WTC11 (cell line): ENCODE measurements at places on chromosomes 4 and X. TPM values are rescaled to one million over a fixed set of nuclear protein-coding genes. Genes with fewer than 3 reads are reported as not detected.
A peak's percentile ranks its signal among the peaks of the same experiment; 100 is the strongest.

CCSER1 gene
- total RNA-seq, result 0.71 to 1.1 TPM (median 0.87 TPM) in 3 replicates

- no peak for DNase-seq
- H3K27ac ChIP-seq, result no peak overlapping the region
- H3K36me3 ChIP-seq, result no peaks in the 10 kb centered on the region
- no peak overlapping the region for H3K4me3 ChIP-seq
- H3K4me1 ChIP-seq, result 0 out of 2 replicates have a peak, but pooled peaks cover 3% of the 10 kb centered on the region
These were observed 5.1 kb upstream of the CXCL8 start for GRCh38 chr4:73735231-73735630.

- no peak overlapping the region for H3K27ac ChIP-seq
- H3K27me3 ChIP-seq, result peaks cover 14% of the 10 kb centered on the region
- peaks cover 32% of the 10 kb centered on the region for H3K4me1 ChIP-seq
- no peaks in the 10 kb centered on the region for H3K36me3 ChIP-seq
- DNase-seq, result peak; percentile 55
These were observed 140.2 kb upstream of the PJA1 start for GRCh38 chrX:69305333-69306062.

HTR2C gene
- total RNA-seq, result 1.7 to 2.4 TPM (median 2.3 TPM) in 3 replicates

DNA sequence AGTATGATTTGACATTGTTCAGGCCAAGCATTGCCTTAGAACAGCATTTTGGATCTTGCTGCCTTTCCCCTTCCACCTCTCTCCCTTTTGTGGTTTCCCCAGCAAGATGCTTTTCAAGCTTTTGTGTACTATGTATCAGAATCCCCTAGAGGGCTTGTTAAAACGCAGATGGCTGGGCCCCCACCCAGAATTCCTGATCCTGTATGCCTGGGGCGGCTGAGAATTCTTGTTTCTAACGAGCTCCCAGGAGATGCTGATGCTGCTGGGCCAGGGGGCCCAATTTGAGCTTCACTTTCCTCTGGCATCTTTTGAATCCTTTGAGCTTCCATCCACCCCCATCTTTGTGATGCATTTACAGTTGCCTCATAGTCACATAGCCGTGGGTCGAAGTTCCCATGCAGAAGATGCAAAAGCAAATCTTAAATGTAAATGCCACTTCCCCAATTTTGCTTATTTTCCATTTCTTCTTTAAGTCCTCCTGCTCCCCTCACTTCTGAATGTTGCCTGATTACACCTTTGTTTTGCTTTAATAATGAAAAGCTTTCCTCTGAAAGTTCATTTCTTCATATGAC, 18.5 kb downstream of the HCCS start:
- no peaks in the 10 kb centered on the region for H3K27me3 ChIP-seq
- H3K4me1 ChIP-seq, result peaks cover 9% of the 10 kb centered on the region
- H3K36me3 ChIP-seq, result no peaks in the 10 kb centered on the region

ZMAT1 gene
- total RNA-seq, result 3.0 to 3.7 TPM (median 3.5 TPM) in 3 replicates

- no peak overlapping the region for H3K4me3 ChIP-seq
- H3K4me1 ChIP-seq, result no peaks in the 10 kb centered on the region
- DNase-seq, result no peak
- no peaks in the 10 kb centered on the region for H3K27me3 ChIP-seq
These were observed 69.2 kb downstream of the HEPH start for GRCh38 chrX:66233209-66233608.

GRCh38 chr4:4913147-4913561, 53.7 kb downstream of the MSX1 start:
- DNase-seq, result no peak
- no peaks in the 10 kb centered on the region for H3K36me3 ChIP-seq
- H3K4me1 ChIP-seq, result no peaks in the 10 kb centered on the region
- no peak overlapping the region for H3K4me3 ChIP-seq
- no peak overlapping the region for H3K27ac ChIP-seq

DNA sequence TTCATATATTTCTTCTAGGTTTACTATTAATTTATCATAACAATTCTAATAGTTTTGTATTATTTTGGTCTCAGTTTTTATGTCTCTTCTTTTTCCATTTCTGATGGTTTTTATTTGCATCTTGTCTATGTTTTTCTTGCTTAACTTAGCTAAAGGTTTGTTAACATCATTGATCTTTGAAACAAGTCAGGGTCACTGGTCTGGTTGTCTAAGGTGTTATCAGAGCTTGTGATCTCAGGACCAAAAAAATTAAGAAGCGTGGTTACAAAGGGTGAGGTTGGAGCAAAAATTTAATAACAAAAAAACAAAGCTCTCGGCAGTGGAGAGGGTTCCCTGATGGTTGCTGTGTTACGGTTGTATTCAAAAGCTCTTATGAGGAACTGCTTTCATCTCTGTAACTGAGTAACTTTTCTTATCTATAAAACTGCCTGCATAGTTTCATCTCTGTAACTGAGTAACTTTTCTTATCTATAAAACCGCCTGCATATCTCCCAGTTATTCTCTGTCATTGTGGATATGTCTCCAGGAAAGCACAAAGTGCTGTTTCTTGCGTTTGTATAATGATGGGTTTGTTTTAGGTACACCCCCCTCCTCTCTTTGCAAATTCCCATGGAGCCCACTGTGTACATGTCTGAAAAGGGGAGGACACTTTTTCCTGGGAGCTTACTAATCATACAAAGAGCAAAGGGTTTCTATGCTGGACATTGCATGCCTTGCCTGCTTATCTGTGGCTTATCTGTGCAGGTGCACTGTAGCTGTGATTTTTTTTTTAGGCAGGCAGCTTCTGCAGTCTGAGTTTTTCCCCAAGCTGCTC, 62.4 kb upstream of the UGT2B15 start:
- H3K27ac ChIP-seq, result no peak overlapping the region
- peaks cover 14% of the 10 kb centered on the region for H3K4me1 ChIP-seq
- peaks cover 4% of the 10 kb centered on the region; the same call in 1 of the 2 replicates for H3K36me3 ChIP-seq
- H3K27me3 ChIP-seq, result no peaks in the 10 kb centered on the region
- no peak for DNase-seq

DNA sequence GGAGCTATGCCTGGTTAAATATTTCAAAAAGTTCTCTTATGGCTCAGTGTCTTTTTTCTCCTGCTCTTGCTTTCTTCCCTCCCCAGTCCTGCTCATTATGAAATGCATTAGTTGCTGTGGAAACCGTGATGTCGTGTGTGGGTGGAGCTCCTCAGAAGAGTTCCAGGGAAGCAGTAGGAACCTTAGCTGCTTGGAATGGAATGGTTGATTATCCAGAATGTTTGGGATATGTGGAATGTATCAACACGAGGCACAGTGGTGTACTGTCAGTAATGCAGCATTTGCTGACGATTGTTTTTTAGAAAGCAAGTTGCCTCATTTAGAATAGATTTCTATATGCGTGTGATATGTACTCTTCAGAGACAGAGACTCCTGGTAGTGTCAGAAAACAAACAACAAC, 333.2 kb downstream of the ARHGAP10 start:
- no peaks in the 10 kb centered on the region for H3K36me3 ChIP-seq
- peaks cover 41% of the 10 kb centered on the region for H3K4me1 ChIP-seq
- no peak for DNase-seq
- no peaks in the 10 kb centered on the region for H3K27me3 ChIP-seq
- no peak overlapping the region for H3K27ac ChIP-seq

DNA sequence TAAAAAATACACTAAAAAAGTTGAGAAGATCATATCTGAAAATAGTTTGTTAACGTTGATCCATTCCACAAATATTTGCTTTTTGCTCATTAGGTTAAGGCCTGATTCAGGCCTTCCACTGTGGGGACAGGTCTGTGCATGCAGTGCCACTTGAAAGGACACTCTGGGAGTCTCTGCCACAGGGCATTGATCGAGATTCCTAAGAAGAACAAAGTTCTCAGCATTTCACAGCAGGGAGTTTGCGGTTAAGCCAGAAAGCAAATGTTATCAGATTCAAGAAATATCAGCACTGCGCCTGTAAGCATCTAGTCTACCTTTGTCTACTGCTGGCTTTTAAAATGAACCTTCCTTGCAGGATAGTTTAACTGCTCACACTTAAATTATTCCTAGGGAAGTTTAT, 62.2 kb upstream of the TNIP3 start:
- H3K4me3 ChIP-seq, result no peak overlapping the region
- no peak overlapping the region for H3K27ac ChIP-seq
- peaks cover 6% of the 10 kb centered on the region; the same call in 1 of the 2 replicates for H3K4me1 ChIP-seq
- no peaks in the 10 kb centered on the region; the same call in 1 of the 2 replicates for H3K27me3 ChIP-seq
- DNase-seq, result no peak

- peaks cover 5% of the 10 kb centered on the region; the same call in 1 of the 2 replicates for H3K4me1 ChIP-seq
- H3K27me3 ChIP-seq, result no peaks in the 10 kb centered on the region
- H3K4me3 ChIP-seq, result no peak overlapping the region
- DNase-seq, result no peak
These were observed 43.5 kb downstream of the GATB start for GRCh38 chr4:151717314-151717713.

GRCh38 chrX:20527041-20527440, 260.3 kb upstream of the RPS6KA3 start:
- H3K27me3 ChIP-seq, result peaks cover 3% of the 10 kb centered on the region; the same call in 1 of the 2 replicates
- DNase-seq, result no peak
- no peak overlapping the region for H3K4me3 ChIP-seq
- no peak overlapping the region for H3K27ac ChIP-seq
- no peaks in the 10 kb centered on the region for H3K36me3 ChIP-seq

DNA sequence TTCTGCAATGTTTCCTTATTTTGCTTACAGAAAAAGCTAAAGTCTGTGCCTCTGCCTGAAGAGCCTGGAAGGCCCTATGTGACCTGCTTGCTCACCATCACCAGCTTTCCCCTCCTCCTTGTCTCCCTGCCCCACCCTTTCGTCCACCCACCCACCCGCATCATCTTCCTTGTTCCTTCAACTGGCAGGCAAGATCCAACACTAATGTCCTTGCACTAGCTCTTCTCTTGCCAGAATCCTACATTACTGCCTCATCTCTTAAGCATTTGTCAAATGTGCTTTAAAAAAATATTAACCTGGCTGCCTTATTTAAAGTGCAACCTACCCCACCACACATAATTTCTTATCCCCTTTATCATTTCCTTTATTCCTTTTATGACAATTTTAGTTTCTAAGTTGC, 165.1 kb upstream of the PPP3CA start:
- H3K36me3 ChIP-seq, result no peaks in the 10 kb centered on the region
- no peaks in the 10 kb centered on the region for H3K27me3 ChIP-seq
- no peaks in the 10 kb centered on the region for H3K4me1 ChIP-seq
- no peak overlapping the region for H3K27ac ChIP-seq
- H3K4me3 ChIP-seq, result no peak overlapping the region

GRCh38 chr4:66887061-66887460, 658.2 kb downstream of the CENPC start:
- H3K36me3 ChIP-seq, result peaks cover 16% of the 10 kb centered on the region
- peaks cover 27% of the 10 kb centered on the region for H3K4me1 ChIP-seq
- H3K27ac ChIP-seq, result no peak overlapping the region
- H3K27me3 ChIP-seq, result no peaks in the 10 kb centered on the region; the same call in 1 of the 2 replicates
- DNase-seq, result no peak

DNA sequence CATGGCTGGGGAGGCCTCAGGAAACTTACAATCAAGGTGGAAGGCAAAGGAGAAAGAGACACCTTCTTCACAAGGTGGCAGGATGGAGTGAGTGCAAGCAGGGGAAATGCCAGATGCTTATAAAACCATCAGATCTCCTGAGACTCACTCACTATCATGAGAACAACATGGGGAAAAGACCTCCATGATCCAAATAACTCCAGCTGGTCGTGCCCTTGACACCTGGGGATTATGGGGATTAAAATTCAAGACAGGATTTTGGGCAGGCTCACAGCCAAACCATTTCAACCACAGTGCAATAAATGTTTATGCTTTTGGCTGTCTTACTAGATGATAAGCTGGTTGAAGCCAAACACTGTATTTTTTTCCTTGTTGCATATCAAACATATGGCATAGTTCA, 1112.4 kb downstream of the STIM2 start:
- peaks cover 35% of the 10 kb centered on the region for H3K4me1 ChIP-seq
- no peaks in the 10 kb centered on the region for H3K27me3 ChIP-seq
- no peak for DNase-seq
- no peak overlapping the region for H3K4me3 ChIP-seq

GRCh38 chrX:37454537-37455285, 105.5 kb downstream of the PRRG1 start:
- peaks cover 14% of the 10 kb centered on the region for H3K36me3 ChIP-seq
- no peak overlapping the region for H3K4me3 ChIP-seq
- H3K27ac ChIP-seq, result peak overlapping the region; percentile 56
- DNase-seq, result no peak
- no peaks in the 10 kb centered on the region for H3K27me3 ChIP-seq

DNA sequence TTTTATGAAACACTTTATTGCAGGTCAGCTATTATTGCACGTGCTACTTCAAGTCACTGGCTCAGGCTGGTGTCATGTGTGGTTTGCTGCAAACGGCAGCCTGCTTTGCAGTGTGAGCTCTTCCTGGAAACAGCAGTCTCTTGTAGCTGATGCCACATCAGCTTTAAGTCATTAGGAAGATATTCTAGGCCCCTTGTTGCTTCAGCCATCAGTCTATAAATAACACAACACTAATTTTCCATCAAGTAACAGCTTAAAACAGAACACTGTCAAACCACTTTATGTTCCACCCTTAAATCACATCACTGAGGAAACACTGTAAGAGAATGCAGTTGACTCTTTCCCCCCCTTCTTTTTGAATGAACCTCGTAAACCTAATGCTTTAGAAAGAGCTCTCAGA, 93.8 kb downstream of the GATB start:
- no peak for DNase-seq
- H3K27me3 ChIP-seq, result no peaks in the 10 kb centered on the region
- H3K4me3 ChIP-seq, result no peak overlapping the region
- H3K36me3 ChIP-seq, result peaks cover 12% of the 10 kb centered on the region

- H3K4me1 ChIP-seq, result peaks cover 5% of the 10 kb centered on the region
- no peak overlapping the region for H3K27ac ChIP-seq
- H3K4me3 ChIP-seq, result no peak overlapping the region
- no peaks in the 10 kb centered on the region for H3K36me3 ChIP-seq
These were observed 54.8 kb upstream of the ZMAT1 start for GRCh38 chrX:101986586-101986985.

DNA sequence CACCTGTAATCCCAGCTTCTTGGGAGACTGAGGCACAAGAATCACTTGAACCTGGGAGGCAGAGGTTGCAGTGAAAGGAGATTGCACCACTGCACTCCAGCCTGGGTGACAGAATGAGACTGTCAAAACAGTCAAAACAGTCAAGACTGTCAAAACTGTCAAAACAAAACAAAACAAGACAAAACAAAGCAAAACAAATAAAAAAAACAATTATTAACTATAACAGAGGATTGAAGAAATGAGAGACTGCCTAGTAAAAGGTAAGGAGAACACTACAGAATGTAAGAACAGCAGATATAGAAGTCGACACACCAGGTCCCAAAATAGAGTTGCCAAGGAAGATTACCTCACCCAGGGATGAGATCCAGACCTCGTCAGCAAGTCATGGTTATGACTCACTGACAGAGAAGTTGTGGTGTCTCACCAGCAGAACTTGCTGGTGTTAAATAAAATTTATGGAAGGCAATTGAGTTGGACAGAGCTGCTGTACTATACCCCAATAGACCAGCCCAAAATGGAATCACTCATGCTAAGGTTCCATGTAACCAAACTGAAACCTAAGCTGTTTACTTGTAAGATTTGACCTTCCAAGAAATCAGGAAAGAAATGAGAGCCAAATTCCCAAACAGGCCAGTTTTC, 32.1 kb upstream of the GK start:
- no peaks in the 10 kb centered on the region for H3K27me3 ChIP-seq
- H3K4me3 ChIP-seq, result no peak overlapping the region
- no peak overlapping the region for H3K27ac ChIP-seq
- H3K4me1 ChIP-seq, result peaks cover 10% of the 10 kb centered on the region
- DNase-seq, result no peak

SLC6A8 gene
- total RNA-seq, result 102 to 112 TPM (median 110 TPM) in 3 replicates
